ENCODE measurements at places on chromosomes 3 and 15.

DNA sequence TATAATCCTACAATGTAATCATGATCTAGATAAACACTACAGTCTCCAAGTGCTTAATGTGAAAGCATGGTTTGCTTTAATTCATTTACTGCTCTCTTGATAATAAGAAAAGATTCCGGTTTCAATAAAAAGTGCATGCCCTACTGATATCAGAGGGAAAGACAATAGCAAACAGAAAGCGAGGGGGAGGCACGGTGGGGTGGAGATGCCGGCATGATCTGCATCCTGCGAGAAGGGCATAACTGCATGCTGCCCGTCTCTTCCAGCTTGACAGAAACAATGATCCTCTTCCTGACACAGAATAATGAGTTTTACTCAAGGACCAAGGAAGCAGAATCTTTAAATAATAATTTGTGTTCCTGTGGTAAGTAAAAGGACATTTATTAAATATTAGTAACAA, 51.7 kb downstream of the GOLIM4 start:
- no peak for DNase-seq

DNA sequence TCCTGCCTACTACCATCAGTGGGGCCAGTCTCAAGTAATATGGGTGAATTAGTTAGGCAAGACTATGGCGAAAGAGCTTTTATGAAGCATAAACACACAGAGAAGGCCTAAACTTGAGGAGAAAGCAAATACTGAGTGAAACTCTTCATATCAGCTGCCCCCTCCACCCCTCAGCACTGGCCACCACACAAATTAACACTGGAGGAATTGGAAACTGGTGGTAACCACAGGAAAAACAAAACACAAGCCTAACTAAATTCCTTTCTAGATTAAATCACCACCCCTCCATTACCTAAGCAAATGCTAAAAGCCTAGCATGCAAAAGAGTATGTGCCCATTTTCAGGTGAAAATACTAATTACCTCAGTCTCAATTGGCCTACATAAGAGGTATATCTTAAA, 774.7 kb upstream of the NECTIN3 start:
- no peak for DNase-seq

- DNase-seq, result no peak
Measured at GRCh38 chr15:60923925-60924324, 305.2 kb downstream of the RORA start.

DNA sequence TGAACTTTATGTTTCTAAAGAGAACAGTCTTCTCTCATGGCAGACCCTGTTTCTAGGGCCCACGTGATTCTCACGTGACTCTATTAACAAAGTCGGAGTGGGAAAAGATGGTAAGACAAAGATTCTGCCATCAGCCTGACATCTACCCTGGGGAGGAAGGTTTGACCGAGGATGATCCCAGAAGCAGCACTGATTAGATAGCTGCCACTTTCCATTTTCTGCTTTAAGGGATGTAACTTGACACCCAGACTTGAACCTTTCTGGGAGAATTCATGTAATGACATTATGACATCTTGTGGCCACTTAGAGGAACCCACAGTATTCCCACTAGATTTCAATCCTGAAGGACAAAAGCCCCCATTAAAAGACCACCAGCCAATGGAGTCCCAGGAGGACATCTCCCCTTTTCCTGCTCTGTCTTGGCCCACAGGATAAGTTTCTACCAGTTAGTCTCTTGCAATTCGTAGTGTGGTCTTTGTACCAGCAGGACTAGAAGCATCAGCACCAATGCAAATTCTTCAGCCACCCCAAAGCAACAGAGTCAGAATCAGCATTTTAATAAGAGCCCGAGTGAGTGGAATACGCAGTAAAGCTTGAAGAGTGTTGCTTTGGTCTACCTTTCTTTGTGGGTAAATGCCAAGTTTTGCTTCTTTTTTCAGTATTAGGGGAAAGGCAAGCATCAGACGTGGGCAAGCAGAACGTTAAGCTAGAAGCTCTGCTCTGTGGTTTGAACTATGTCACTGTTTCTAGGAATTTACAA, 480.5 kb upstream of the PROK2 start:
- no peak for DNase-seq

- DNase-seq, result no peak
Measured at GRCh38 chr15:41774882-41775417, 666 bp downstream of the MAPKBP1 start.

- no peak for DNase-seq
Measured at GRCh38 chr3:14959359-14959943, 12.1 kb downstream of the NR2C2 start.

GRCh38 chr3:168996622-168997021, 666.9 kb downstream of the MECOM start:
- DNase-seq, result no peak

DNA sequence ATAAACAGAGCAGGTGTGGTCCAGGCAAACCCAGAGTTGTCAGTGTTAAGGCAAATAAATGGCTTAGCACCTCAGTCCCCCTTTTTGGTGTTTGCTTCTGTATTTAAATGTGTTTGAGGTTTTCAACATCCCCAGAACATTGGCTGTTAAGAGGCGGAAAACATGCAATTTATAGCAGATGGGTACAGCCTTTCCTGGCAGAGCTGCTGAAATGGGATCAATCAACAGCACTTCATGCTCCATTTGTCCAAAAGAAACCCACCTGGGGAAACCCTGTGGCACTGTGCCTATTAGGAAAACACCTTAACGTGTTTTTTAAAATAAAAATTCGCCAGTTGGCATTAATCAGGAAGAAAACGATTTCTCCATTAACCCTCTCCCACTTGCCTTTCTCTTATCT, 135.4 kb downstream of the MCTP2 start:
- DNase-seq, result no peak

- DNase-seq, result no peak
Measured at GRCh38 chr15:75313116-75313845, 22.6 kb upstream of the COMMD4 start.

GRCh38 chr3:58427661-58428361, 5.8 kb downstream of the PDHB start:
- DNase-seq, result no peak

Measured in cortex of kidney (tissue), 1 donor.